WTC11 (cell line): ENCODE measurements at places on chromosomes 2 and 18.

GRCh38 chr2:121910139-121910538 is 154.7 kb downstream of the TSN start:
- H3K4me3 ChIP-seq: no peak overlapping the region
- no peaks in the 10 kb centered on the region; the same call in 1 of the 2 replicates for H3K27me3 ChIP-seq
- H3K36me3 ChIP-seq: no peaks in the 10 kb centered on the region
- DNase-seq: no peak

GRCh38 chr2:16756831-16757644 is 91.4 kb upstream of the CYRIA start:
- peaks cover 2% of the 10 kb centered on the region for H3K4me1 ChIP-seq
- no peaks in the 10 kb centered on the region for H3K36me3 ChIP-seq
- peak overlapping the region; percentile 85; the same call in 1 of the 2 replicates for H3K27ac ChIP-seq
- H3K27me3 ChIP-seq: no peaks in the 10 kb centered on the region; the same call in 1 of the 2 replicates

DNA sequence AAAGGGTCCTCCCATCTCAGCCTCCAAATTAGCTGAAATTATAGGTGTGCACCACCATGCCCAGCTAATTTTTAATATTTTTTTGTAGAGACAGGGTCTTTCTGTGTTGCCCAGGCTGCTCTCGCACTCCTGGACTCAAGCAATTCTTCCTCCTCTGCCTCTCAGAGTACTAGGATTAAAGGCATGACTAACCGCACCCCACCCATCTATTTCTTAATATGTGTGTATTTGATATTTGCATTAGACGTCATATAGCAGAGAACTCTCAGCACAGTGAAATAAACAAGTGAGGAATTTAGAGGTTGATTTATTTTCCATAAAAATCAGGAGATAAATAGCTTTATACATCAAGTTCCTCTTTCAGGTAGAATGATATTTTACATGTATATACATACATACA is 213.5 kb downstream of the FSIP2 start:
- no peaks in the 10 kb centered on the region for H3K36me3 ChIP-seq
- H3K4me3 ChIP-seq: no peak overlapping the region
- DNase-seq: no peak
- no peaks in the 10 kb centered on the region for H3K27me3 ChIP-seq
- H3K27ac ChIP-seq: no peak overlapping the region

DNA sequence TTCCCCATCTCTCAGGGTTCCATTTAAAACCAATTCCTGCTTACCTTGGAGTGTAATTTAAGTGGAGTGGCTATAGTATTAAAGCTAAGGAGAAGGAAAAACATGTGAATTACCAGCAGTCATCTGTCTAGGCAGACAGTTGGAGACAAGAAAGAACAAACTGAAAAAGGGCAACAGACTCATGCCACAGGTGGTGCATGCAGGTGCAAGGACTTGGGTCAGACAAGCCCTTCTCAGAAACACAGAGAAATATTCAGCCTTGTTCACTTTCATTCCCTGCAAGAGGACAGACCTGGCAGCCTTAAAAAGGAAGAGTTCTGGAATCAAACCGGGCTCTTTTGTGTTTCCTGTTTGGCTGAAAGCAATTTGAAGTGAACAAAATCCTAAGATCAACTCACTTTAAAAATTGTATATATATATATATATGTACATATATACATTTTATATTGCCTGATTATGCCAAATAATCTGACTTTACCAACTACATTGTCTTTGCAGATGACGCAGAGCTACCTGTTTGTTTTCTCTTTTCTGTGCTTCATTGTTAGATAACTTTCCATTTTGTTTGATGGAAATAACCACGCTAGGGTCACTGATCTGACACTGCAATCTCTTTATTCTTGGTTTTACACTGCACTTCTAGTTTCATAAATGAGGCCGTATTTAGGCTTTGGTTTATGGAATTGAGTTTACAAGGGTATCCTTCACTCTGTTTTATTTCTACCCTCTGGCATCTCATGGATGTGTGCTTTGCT is 35.1 kb upstream of the VPS54 start:
- peak overlapping the region; percentile 90 for H3K27ac ChIP-seq
- no peaks in the 10 kb centered on the region for H3K27me3 ChIP-seq
- H3K36me3 ChIP-seq: no peaks in the 10 kb centered on the region
- DNase-seq: no peak
- peaks cover 45% of the 10 kb centered on the region for H3K4me1 ChIP-seq
- H3K4me3 ChIP-seq: no peak overlapping the region

DNA sequence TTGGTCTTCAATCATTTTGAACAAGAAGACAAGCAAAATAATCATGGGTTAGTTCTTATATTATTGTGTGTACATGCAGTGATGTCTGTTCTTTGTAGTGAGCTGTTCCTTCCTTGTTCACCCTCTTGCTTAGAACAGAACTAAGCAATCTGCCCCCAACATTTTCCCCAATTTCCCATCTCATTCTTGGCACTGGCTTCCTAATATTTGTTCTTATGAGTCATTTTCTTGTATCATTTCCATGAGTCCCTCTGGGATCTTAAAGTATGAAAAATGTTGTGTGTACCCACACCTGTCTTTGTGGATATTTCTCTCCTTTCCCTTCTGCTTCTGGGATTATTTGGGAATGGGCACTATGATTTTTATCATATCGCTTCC is 3.5 kb upstream of the IL1B start:
- no peak overlapping the region for H3K27ac ChIP-seq
- peaks cover 17% of the 10 kb centered on the region for H3K27me3 ChIP-seq
- no peak for DNase-seq
- peaks cover 22% of the 10 kb centered on the region for H3K4me1 ChIP-seq

GRCh38 chr18:34915046-34915445 is 126.2 kb upstream of the MAPRE2 start:
- H3K4me3 ChIP-seq: no peak overlapping the region
- no peak for DNase-seq

DNA sequence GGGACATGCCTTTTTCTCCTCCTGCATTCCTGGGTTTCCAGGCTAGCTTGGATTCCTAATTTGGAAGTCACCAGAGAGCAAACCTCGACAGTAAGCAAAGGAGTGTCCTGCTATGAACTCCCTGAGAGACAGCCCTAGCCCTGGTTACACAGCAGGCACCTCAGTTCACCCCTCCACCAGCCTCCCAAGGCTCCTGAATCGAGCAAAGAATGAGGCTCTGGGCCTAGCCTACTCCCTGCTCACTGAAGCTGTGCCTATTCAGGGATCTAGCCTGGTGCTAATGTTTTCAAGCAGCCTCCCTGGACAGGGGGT is 66.7 kb upstream of the RMDN2 start:
- no peaks in the 10 kb centered on the region; the same call in 1 of the 2 replicates for H3K27me3 ChIP-seq
- H3K36me3 ChIP-seq: 0 out of 2 replicates have a peak, but pooled peaks cover 5% of the 10 kb centered on the region
- no peaks in the 10 kb centered on the region for H3K4me1 ChIP-seq

DNA sequence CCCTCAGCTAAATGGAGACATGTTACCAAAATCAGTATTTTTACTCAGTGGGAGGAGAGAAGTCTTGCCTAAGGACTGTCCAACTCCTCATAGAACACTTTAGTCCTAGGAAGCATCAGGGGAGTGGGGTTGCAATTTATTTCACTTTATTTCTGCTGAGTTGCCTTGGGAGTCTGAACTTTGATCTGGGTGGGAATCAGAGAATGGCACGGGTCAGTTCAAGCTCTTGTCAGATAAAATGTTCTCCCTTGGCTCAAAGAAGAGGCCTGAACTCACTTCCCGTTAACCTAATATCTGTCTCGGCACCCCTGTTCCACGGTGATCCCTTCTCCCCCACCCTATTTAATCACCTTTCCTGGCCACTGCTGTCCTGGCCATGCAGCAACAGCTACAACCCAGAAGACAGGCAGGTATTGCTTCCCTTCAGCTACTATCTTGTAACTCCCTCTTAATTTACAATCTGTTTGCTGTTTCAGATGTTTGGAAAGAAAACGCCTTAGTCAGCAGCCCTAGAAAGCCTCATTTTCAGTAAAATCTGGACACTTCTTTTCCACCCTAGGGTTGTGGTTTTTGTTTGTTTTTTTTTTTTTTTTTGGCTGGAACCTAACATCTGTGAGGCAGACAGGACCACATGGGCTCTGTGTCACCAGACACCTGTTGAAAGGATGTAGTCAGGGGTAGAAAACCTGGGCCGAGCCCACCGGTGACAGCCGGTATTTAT is 52.5 kb downstream of the SERTAD2 start:
- no peaks in the 10 kb centered on the region; the same call in 1 of the 2 replicates for H3K27me3 ChIP-seq
- peaks cover 7% of the 10 kb centered on the region for H3K36me3 ChIP-seq
- H3K27ac ChIP-seq: no peak overlapping the region; the same call in 1 of the 2 replicates
- peaks cover under 1% of the 10 kb centered on the region; the same call in 1 of the 2 replicates for H3K4me1 ChIP-seq

GRCh38 chr2:42495234-42495581 is 1.4 kb upstream of the KCNG3 start:
- H3K27me3 ChIP-seq: peaks cover 20% of the 10 kb centered on the region
- DNase-seq: no peak
- peak overlapping the region; percentile 99; the same call in 1 of the 2 replicates for H3K27ac ChIP-seq
- peak overlapping the region; percentile 97 for H3K4me3 ChIP-seq

GRCh38 chr2:138267902-138268254 is 233.7 kb upstream of the SPOPL start:
- no peaks in the 10 kb centered on the region; the same call in 1 of the 2 replicates for H3K27me3 ChIP-seq
- no peak overlapping the region for H3K4me3 ChIP-seq
- H3K4me1 ChIP-seq: peaks cover 26% of the 10 kb centered on the region
- peaks cover 26% of the 10 kb centered on the region for H3K36me3 ChIP-seq

DNA sequence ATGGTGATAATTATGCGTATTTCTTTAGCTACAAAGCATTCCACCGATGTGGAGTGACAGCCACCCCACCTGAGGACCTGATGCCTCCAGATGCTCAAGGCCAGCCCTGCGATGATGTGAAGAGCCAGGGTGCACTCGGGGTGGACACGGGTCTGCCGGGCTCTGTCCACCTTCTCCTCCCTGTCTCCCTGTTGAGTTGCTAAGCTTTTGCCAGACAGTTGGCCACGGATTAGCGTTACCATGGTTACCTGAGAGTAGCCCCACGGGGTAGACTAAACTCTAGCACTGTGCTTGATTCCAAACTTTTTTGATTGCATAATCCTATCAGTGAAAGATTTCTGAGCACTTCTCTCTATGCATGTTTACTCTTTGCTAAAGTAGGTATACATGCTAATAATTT is 86.2 kb downstream of the SMIM21 start:
- no peak overlapping the region for H3K27ac ChIP-seq
- no peaks in the 10 kb centered on the region for H3K36me3 ChIP-seq
- H3K4me1 ChIP-seq: peaks cover 28% of the 10 kb centered on the region
- no peak for DNase-seq
- no peaks in the 10 kb centered on the region for H3K27me3 ChIP-seq
- no peak overlapping the region for H3K4me3 ChIP-seq

DNA sequence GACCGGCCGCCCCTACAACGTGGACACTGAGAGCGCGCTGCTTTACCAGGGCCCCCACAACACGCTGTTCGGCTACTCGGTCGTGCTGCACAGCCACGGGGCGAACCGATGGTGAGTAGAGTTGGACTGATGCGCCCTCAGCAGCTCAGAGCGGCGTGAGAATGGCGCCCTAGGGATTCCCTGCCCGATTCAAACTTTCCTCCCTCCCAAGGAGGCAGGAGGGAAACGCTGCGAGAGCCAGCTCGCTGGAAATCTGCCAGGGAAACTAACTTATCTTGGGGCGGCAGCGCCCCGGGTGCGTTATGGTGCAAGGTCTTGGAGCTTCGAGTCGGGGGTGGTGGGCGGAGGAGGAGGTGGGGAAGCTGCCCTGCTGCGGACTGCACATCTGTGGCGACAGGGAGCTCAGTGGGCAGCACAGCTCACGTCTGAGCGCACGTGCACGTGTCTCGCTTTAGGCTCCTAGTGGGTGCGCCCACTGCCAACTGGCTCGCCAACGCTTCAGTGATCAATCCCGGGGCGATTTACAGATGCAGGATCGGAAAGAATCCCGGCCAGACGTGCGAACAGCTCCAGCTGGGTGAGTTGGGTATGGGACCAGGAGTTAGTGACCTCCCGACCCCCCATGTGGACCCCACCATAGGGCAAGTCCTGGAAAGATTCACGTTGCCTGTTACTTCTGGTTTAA is 697 bp downstream of the ITGA4 start:
- peak; percentile 29 for DNase-seq
- peaks cover 63% of the 10 kb centered on the region for H3K27me3 ChIP-seq
- peaks cover 12% of the 10 kb centered on the region for H3K4me1 ChIP-seq

GRCh38 chr2:240215676-240216051 is 75.2 kb upstream of the OTOS start:
- H3K27ac ChIP-seq: no peak overlapping the region
- no peak overlapping the region for H3K4me3 ChIP-seq
- H3K36me3 ChIP-seq: no peaks in the 10 kb centered on the region
- DNase-seq: no peak

DNA sequence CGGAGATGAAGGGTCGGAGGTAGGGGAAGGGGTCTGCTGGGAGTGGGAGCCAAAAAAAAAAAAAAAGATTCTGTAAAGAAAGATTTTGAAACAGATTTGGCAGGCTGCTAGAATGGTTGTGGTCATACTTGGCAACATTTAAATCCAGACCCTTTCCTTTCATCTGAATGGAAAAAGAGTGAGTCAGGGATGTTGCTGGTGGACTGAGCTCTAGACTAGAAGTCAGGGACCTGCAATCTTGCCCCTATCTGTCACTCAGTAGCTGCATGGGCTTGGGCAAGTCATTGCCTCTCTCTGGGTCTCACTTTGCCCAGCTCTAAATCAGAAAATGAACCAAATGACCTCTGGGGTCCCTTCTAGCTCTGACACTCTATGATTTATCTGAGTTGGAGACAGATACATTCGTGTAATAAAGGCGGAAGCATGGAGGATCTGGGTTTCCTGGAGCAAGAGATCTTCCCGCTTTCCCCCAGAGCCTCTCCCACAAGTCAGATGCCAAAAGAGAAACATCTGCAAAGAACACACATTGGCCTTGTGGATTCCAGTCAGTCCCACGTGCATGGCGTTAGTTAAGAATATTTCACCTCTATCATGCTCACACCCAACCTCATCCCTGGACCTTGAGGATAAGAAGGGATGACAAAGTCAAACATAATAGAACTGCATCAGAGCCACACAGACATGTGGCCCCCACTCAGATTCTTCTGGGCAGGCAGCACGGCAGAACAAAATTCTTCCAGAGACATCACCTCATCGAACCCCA is 58.5 kb downstream of the ADD2 start:
- H3K4me3 ChIP-seq: no peak overlapping the region
- DNase-seq: no peak
- H3K27me3 ChIP-seq: no peaks in the 10 kb centered on the region

GRCh38 chr18:27843783-27844777 is 332.9 kb downstream of the CDH2 start:
- no peak overlapping the region for H3K4me3 ChIP-seq
- no peak for DNase-seq
- H3K27ac ChIP-seq: no peak overlapping the region
